ENCODE measurements at places on chromosomes 12 and 14.

- no peak for DNase-seq
Observed at GRCh38 chr14:68607081-68607866, 185.6 kb downstream of the ZFP36L1 start.

GRCh38 chr12:26971963-26972362 is 33.7 kb downstream of the FGFR1OP2 start:
- DNase-seq = peak; percentile 62

- no peak for DNase-seq
Observed at GRCh38 chr12:97194546-97194945, 268.1 kb upstream of the RMST start.

GRCh38 chr12:23707270-23707669 is 242.2 kb downstream of the SOX5 start:
- no peak for DNase-seq

DNA sequence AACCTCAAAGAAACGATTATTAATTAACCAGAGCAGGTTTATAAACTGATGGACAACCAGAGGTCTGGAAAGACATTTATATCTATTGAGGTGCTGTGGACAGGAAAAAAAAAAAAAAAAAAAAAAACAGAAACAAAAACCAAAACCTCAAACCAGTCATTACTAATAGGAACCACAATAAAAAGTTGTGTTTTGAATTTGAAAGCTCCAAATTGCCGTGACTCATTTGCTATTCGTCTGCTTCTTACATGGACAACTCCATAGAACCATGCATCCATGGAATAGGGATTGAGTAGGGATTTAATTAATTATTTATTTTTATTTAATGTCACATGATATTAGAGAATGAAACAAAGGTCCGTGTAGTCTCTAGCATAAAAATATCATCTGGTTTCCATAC is 134.1 kb upstream of the SSTR1 start:
- DNase-seq = no peak

- DNase-seq = no peak
Observed at GRCh38 chr14:70168406-70168805, 20.3 kb downstream of the SLC8A3 start.
